ENCODE measurements at places on chromosomes 3 and 15.

DNA sequence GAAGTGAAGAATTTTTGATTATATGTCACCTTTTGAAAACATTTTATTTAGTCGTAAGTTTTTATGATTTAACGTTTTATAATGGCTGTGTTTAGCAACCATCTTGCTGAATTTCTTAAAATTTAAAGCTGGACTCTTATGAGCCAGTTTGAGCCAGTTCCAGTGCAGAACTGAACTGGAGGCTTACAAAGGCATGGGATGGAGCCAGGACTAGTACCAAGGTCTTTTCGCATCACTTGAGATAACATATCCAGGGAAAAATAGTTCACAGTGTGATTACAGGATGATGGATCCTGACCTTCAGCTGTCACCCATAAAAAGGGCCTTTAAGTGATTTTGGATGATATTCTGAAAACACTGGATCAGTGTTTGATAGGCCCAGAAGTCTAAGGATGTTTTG, 51.0 kb downstream of the USP13 start:
- no peak for DNase-seq

GRCh38 chr3:180804916-180805315, 107.6 kb upstream of the FXR1 start:
- DNase-seq: no peak

GRCh38 chr3:195057716-195058115, 213.2 kb downstream of the XXYLT1 start:
- DNase-seq: no peak

GRCh38 chr3:160130071-160130470, 95.2 kb upstream of the C3orf80 start:
- DNase-seq: no peak

GRCh38 chr3:183233966-183234365, 19.1 kb upstream of the B3GNT5 start:
- no peak for DNase-seq

GRCh38 chr15:91776104-91776503, 77.4 kb upstream of the SLCO3A1 start:
- DNase-seq: no peak

DNA sequence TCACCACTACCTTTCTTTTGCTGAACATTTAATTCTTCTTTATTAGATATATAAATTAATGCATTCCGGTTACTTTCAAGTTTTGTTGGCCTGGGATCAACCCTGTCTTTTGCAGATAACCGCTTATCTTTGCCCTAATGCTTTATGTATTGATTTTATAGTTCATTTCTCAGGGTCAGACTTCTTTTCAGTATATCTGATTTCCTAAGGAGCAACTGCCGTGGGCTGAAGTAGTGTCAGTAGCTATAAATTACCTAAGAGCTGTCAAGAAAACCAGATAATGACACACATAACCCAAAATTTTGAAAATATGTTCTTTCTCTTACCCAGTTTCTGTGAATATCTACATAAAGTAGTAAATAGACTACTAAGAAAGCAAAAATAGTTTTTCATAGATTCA, 38.0 kb downstream of the COL6A5 start:
- no peak for DNase-seq

GRCh38 chr3:63429905-63430304, 151.8 kb downstream of the SYNPR start:
- no peak for DNase-seq

DNA sequence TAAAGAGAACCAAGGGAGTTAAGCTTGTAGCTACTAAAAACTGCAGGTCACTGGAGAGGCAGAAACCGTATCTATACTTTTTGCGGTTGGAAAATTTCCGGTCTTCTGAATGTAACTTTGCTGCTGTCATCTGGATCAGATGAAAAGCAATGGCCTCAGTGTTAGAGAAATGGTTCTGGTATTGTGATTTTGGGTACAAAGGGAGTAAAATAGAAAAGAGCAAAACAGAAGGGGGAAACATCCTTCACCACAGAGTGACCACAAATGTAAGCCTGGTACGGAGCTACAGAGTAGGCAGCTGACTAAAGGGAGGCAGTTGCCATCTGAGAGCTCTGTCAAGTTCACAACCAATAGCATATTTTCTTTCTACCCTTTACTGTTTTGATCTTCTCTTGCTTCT, 5.6 kb downstream of the CD96 start:
- DNase-seq: peak; percentile 52

GRCh38 chr3:26438325-26438940, 184.1 kb upstream of the LRRC3B start:
- no peak for DNase-seq

GRCh38 chr15:90203922-90204321, 2.8 kb downstream of the SEMA4B start:
- no peak for DNase-seq

DNA sequence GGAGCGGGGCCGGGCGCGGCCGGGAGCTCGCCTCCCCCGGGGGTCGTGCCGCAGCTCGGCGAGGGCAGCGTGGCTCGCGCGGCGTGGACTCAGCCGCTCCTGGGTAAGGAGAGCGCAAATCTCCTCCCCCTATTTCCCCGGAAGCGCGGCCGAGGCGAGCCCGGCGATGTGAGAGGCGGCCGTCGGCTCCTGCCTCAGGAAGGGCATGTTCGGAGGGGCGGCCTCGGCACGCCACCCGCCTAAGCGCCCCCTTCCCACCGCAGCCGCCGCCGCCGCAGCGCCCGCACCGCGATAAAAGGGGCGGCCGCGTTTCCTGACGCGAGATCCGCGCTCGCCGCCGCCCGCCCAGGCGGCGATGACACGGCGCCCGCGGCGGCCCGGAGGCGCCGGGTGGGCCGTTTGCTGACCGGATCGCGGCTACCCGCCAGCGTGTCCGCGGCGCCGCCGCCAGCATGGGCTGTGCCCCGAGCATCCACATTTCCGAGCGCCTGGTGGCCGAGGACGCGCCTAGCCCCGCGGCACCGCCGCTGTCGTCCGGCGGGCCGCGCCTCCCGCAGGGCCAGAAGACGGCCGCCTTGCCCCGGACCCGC, at the start of gene PDE8A:
PDE8A (plus strand) TSS at position 146 of the 590 bp plus-strand sequence; CDS start at position 453, 307 bp downstream.
- peak; percentile 54 for DNase-seq

DNA sequence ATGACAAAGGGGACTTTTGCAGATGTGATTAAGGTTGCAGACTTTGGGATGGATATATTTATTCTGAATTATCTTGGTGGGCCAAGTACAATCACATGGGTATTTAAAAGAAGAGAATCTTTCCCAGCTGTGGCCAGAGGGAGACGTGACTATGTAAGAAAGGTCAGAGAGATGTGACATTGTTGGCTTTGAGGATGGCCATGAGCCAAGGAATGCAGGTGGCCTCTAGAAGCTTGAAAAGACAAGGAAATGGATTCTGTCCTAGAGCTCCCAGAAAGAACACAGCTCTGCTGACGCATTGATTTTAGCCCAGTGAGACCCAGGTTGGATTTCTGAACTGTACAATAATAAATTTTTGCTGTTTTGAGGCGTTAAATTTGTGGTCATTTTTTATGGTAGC, 616.0 kb upstream of the TBL1XR1 start:
- no peak for DNase-seq

- DNase-seq: no peak
These were observed 30.3 kb upstream of the PTX3 start for GRCh38 chr3:157406394-157406793.

DNA sequence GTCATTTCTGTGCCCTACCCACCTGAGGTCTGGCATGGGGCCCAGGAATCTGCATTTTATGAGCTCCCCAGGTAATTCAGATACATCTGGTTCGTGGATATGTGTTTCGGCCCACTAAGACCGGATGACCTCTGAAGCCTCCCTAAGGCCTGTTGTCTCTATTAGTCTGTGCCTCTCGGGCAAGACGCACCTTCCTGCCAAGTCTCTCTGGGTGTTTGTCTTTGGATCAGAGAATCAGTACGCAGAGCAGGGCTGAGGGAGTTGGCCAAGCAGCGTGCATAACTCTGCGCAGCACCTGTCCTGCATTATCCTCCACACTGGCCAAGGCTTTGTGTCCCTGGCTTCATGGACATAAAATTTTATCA, 181.0 kb downstream of the THSD4 start:
- no peak for DNase-seq

GRCh38 chr15:93415576-93415975, 326.6 kb upstream of the RGMA start:
- no peak for DNase-seq

DNA sequence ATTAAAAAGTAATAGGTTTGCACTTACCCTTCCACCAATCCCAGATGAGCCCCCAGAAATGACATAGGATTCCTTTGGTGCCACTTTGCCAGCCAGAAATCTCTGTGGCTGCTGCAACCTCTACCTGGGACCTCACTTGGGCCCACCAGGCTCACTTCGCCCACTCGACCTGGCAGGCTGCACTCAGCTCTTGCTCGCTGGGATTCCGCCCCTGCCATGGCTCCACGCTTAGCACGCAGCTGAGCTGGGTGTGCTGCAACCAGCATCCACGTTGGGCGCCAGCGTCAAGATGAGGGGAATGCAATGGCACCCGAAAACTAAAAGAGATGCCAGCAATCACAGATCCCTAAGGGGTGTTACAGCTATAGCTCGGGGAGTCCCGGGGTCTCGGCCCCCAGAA, 761.0 kb downstream of the NAALADL2 start:
- no peak for DNase-seq

- peak; percentile 46 for DNase-seq
These were observed 28.4 kb upstream of the SMAD6 start for GRCh38 chr15:66673410-66674322.

DNA sequence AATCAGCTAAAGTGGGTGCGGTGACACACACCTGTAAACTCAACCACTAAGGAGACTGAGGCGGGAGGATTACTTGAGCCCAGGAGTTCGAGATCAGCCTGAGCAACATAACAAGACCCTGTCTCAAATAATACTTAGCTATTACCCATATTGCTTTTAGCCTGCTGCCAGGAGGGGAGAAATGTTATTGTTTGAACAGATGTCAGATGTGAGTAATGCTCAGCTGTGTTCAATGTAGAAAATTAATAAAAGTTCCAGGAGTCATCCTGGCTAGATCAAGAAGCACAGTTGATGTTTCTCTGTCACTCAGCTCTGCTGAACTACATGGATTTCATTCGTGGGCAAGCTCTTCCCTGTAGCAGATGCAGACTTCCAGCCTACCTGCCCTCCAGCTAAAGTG, 22.2 kb downstream of the LSM3 start:
- no peak for DNase-seq

GRCh38 chr3:67655364-67656121, 1.1 kb upstream of the SUCLG2 start:
- peak; percentile 80 for DNase-seq

DNA sequence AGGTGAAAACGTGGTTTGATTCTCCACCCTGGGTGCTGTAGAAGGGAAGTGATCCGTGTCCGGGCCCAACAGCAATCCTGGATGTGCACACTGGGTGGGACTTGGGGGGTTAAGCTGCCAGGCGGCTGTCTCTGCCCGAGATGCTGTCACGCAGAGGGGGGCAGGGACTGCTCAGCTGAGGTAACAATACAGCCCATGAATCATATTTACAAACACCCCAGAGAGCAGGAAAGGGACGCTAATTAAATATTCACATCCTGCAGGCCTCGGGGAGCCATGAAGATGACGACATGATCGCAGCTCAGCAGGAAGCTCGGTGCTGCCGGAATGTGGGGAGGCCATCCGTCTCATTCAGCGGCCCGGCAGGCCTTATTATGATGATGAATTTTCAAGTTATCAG, 17.9 kb upstream of the CRABP1 start:
- no peak for DNase-seq

- no peak for DNase-seq
These were observed 352.5 kb upstream of the C2CD4B start for GRCh38 chr15:62517541-62517940.

DNA sequence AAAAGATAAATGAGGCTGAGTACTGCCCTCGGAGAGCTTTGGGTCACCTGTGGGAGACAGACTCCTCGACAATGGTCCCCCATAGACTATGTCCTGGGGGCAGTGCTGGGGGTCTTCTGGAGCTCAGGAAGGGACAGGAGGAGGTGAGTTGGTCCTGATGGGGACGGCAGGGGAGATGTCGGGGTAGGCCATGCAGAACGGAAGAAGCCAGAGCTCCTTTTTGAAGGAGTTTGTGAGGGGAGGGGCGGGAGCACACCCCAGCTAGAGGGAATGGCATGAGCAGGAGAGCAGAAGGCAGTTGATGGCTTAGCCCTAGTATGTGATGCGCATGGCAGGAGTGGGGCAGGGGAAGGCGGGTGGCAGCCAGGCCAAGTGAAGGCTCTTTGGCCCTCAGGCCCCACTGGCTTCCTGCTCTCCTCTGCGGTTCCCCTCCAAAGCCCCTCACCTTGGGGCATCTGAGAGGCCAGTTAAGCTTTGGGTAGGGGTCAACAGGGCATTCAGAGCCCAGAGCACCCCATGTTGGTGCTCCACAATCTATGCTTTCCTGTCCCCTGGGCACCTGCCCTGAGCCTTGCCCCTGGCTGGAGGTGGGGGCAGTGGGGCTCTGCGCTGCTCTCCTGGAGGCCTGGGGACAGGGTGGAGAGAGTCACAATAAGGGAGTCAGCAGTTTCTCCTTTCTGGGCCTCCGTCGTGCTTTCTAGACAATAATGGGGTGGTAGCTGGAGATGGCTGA, 179.3 kb downstream of the SMAD6 start:
- no peak for DNase-seq

DNA sequence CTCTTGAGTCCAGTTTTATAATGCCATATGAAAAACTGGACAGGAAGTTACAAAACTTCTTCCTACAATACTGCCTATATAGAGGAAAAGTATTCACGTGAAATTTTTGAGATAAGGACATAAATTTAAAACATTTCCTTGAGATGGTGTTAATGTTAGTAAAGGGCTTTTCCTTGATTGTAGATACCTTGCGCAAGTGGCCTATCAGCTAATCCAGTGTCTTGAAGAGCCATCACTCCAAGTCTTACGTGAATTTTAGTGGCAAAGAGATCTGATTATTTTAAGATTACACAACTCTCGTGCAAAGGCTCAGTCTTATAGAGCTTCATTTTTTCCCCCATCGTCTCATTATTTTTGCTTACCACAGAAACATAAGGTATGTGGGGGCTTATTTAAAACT, 18.4 kb downstream of the C3orf38 start:
- DNase-seq: no peak

DNA sequence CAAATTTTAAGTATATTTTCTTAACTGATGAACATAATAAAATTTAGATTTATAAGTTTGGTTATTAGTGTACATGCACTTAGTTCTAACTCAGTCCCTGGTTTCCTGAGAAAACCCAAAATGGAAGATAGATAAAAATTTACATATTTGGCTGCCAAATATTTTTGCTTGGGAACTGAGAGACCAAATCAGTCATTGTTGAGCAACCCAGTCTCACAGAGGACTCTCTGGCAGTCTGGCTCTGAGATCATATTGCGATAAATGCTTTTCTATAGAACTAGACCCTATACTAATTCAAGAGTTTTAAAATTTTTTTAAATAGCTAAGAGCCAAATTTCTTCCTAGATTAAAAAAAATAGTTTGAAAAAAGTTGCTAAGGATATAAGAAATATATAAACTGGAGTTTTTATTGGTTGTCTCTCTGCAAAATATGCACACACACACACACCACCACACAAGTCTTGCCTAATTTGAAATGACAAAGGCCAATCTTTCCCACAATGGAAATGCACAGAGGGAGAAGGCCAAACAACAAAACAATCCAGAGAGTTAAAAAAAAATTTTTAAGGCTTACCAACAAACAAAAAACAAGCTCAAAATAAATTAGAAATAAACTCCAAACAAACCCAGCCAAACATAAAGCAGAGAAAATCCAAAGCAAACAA, 259.5 kb downstream of the MECOM start:
- DNase-seq: no peak

GRCh38 chr15:83178390-83178789, 29.2 kb downstream of the HDGFL3 start:
- no peak for DNase-seq

Measured in CD4-positive, alpha-beta T cell treated with Interleukin-15 for 1 hour (primary cell).